ENCODE measurements at places on chromosomes 4 and X.

DNA sequence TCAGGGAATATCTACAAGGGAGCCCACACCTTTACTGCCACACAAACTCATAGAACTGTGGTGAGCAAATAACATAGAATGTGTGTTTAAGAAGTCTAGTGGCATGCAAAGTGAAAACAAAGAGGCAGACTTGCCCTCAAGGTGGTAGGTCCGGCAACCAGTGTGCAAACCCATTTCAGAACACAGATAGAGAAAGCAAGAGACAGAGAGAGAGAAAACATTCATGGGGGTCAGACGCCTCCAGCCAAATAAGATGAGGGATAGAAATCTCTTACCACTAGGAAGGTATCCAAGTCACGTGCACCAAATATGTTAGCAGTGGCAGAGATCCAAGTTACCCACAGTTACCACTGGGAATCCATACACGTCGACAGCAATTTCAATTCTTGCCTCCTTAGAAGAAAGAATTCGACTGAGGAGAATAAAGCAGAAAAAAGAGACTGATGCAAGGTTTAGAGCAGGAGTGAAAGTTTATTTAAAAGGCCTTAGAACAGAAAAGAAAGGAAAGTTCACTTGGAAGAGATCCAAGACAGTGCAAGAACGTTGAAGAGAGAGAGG, 252.8 kb downstream of the NAP1L3 start:
- no peak for DNase-seq

DNA sequence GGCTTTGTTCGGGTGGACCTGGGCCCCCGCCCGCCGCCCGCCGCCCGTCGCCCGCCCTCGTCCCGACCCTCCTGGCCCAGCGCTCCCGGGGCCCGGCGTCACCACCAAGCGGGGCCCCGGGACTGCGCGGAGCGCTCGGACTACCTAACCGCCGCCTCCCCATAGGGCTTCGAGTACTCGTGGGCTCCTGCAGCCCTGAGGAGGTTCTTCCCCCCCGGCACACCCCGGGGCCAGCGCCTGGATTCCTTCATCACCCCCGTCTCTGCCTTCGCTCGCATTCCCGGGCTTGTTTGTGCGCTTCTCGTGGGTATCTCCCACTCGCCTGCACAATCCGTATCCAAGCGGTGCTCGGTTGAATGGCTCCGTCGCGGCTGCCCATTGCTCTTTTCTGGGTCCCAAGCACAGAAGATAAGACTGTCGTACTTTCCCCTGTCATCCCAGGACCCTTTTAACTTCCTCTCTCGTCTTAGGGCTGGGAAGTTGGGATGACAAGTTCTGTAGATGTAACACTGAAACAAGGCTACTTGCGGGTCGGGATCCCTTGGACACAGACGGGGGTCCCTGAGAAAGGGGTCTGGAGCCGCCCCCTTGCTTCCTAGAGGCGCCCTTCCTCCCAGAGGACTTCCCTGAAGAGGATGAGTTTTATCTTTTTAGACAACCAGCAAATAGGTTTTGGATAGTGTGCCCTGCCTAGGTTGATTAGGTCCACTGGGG, 565 bp downstream of the MOB1B start:
- no peak for DNase-seq

- DNase-seq = no peak
These were observed 125.3 kb upstream of the IL15 start for GRCh38 chr4:141511055-141511454.

DNA sequence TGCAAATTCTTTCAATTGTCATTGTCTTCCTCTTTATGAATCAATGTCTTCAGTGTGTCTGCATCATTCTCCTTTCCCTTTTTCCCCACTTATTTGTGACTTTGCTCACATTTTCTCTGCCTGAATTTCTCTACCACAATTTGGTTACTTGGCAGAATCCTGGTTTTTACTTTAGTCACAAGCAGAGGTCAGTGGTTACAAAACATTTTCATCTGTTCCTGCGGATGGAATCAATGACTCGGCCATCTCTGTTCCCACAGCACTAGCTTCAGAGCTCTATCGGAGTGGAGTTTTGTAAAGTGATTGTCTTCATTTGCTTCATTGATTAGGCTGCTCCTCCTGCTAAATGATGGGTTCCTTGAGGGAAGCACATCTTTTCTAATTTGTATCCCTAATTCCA, 501.3 kb upstream of the AADAT start:
- no peak for DNase-seq

- DNase-seq = no peak
These were observed 179.7 kb upstream of the RASGEF1B start for GRCh38 chr4:81651243-81651899.
